ENCODE measurements at places on chromosomes 6 and 20. TPM values are rescaled to one million over a fixed set of nuclear protein-coding genes. Genes with fewer than 3 reads are reported as not detected.
A peak's percentile ranks its signal among the peaks of the same experiment; 100 is the strongest.

ENPP4 gene
- total RNA-seq = 2.9 TPM

OR12D1 gene
- not detected for total RNA-seq

OR2H1 gene
- total RNA-seq = not detected

SLC2A10 gene
- total RNA-seq = 9.9 TPM

TCF21 gene
- not detected for total RNA-seq

OOEP gene
- not detected for total RNA-seq

DNA sequence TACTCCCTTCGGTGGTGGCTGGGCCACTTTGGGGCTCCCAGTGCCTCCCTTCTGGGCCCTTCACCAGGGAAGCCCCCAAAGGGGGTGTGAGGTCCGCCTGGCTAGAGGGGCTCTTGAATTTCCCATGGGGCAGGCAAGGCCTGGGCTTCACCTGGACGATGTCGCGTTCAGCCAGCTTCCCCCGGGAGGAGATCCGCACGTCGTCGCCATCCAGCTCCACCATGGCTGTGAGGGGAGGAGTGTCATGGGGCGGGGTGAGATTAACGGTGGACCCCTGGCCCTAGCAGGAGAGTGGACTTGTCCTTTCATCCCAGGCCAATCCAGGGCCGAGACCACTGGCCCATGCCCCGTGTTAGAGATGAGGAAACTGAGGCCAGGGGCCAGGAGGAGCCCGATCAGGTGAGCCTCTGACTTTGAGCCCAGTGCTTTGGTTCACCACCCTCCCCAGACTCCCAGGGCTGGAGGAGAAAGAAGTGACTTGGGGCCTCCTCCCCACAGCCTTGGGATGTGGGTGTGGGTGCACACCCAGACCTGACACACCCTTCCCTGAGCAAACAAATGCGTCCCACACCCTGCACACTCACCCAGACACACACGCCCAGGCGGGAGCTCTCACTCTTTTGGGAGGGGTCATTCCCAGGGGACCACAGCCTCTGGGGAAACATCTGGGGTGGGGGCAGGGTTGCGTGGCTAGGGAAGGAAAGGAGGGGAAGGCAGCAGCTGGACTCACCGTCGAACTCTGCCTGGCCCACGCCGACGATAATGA is 46.1 kb downstream of the RAB44 start:
- DNase-seq = no peak

- no peak for DNase-seq
These were observed 15.7 kb upstream of the PARD6B start for GRCh38 chr20:50715694-50716093.

DNA sequence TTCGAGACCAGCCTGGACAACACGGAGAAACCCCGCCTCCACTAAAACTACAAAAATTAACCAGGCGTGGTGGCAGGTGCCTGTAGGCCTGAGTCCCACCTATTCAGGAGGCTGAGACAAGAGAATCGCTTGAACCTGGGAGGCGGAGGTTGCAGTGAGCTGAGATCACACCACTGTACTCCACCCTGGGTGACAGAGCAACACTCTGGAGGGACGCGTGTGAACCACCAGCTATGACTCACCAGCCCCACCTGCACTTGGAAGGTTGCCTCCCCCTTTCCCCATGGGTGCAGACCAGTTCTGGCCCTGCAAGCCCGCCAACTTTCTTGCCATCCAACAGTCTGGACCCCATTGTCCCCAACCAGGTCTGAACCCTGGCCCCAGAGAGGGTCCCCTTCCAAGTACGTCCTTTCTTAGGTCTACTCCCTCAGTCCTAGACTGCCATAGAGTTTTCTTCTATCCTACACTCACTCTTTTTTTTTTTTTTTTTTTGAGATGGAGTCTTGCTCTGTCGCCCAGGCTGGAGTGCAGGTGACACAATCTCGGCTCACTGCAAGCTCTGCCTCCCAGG is 29.2 kb downstream of the ATP9A start:
- DNase-seq = no peak

GRCh38 chr6:111464184-111464583 is 18.8 kb downstream of the REV3L start:
- no peak for DNase-seq

DNA sequence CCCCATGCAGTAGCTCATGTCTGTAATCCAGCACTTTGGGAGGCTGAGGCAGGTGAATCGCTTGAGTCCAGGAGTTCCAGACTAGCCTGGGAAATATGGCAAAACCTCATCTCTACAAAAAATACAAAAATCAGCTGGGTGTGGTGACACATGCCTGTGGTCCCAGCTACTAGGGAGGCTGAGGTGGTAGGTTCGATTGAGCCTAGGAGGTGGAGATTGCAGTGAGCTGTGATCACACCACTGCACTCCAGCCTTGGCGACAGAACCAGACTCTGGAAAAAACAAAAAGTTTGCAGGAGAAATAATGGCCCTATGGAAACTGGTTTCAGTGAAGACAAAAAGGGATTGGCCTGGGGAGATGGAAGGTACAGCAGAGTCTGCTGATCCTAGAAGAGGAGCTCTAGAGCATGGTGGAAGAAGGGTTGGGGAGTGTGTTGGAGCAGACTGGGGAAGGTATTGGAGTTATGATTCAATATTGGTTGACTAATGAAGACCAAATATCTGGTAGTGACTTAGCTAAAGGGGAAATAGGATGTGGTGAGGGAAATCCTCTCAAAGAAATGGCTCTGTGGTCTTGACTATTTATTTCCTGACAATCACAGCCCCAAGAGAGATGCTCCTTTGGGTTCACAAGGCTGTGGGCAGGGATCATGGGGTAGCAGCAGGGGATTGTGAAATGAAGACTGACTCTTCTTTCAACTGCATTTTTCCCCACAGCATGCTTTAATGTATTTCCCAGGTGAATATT is 281.9 kb downstream of the UTRN start:
- no peak for DNase-seq

RIPPLY2 gene
- 0.90 TPM for total RNA-seq

C6orf15 gene
- total RNA-seq = not detected

DNA sequence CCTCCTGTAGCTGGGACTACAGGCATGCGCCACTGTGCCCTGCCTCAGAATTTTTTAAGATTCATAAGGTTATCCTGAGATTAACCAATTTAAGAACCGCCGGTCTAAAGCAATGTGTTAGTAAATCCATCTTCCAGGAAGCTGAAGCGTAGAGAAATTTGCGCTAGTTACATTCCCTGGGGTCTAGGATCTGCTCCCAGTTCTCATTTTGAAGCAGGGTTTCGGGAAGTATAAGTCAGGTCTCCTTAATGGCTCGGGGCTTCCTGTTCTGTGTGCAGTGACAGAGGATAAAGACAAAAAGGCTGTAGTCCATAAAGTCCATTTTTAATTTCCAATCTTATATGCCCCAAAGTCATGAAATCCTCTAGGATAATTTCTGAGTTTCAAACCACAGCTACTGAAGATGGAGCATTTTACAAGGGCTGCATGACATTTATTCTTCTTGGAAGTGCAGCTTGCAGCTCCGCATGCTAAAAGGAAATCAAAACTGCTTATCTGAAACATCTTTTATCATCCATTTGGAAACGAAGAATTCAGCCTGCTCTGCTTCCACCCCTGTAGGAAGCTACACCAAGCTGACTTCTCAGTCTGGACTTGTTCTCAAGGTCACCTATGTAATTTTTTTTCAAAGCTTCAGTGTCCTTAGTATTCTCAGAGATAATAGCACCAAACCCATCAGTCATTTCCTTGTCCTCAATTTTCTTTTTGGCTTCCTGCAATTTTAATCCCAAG is 326.1 kb downstream of the PRL start:
- no peak for DNase-seq

DNA sequence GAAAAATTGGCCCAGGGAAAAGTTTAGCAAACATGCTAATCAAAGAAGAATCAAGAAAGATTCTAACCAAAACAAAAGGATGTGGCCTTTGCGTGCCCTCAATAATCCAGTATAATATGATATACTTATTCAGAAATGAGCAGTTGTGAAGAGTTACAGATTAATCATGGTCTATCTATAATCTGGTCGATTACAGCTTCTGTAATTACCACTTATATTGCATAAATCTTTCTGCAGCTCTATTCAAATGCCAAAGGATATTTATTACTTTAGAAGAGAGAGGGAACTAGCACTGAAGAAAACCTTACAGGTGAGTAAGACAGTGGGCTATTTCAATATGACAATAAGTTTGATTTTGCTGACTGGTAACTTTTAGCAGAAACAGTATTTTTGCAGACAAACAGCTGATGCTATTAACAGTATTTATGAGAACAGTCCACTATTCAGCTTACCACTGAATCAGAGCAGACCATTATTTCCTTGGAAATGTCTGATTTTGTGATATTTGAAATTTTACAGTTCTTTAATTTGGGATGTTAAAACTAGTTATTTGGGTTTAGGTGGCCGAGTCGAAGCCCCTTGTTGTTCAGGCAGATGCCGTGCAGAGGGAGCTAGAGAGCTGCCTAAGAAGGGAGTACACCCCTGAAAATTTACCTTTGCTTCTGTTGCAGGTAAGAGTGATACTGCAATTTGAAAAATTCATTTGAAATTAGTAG is 92.2 kb downstream of the CEP57L1 start:
- peak; percentile 40 for DNase-seq

DNA sequence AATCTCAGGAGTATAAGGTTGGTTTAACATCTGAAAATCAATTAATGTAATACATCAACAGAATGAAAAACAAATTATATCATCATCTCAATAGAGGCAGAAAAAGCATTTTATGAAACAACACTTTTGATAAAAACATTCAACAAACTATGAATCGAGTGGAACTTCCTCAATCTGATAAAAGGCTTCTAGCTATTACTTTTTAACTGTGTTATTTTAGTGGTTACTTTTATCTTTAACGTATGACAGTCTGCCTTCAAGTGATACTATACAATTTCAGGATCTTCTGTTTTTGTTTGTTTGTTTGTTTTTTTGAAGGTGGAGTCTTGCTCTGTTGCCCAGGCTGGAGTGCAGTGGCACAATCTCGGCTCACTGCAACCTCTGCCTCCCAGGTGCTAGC is 73.7 kb downstream of the ZFAND3 start:
- no peak for DNase-seq

GRCh38 chr6:142855893-142856623 is 88.9 kb downstream of the HIVEP2 start:
- no peak for DNase-seq

DNA sequence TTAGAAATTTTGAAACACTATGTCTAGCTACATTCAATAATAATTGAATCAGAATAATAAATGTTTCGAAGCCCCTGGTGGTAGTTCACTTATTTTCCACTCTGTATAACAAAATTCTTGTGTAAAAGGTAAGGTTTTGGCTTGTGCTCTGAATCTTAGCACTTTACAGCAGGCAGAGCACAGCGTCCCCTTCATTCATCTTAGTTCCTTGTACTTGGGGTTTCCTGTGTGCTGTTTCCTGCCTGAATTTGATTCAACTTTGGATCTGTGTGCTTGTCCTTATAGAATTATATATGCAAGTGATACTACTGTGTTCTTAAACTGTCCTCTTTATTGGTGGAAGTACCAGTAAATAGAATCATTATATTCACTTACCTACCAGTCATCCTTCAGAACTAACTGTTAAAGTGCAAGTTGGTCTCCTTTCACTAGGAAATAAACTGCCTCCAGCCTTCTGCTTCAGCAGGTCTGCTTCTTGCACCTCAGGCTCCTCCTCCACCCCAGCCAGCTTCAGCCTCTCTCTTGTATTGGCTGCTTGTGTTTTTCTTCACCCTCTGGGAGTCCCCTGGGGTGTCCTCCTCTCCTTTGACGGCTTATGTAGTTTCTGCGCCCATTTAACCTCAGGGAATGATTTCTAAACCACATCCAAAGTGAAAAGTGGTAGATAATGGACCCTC is 28.8 kb upstream of the TULP4 start:
- DNase-seq = peak; percentile 60

FABP7 gene
- total RNA-seq = 3.9 TPM

- DNase-seq = no peak
These were observed 488.7 kb upstream of the NRSN1 start for GRCh38 chr6:23637296-23637695.

PLCB1 gene
- 11.1 TPM for total RNA-seq

- no peak for DNase-seq
These were observed 504.4 kb downstream of the TFAP2B start for GRCh38 chr6:51323056-51323455.

DNA sequence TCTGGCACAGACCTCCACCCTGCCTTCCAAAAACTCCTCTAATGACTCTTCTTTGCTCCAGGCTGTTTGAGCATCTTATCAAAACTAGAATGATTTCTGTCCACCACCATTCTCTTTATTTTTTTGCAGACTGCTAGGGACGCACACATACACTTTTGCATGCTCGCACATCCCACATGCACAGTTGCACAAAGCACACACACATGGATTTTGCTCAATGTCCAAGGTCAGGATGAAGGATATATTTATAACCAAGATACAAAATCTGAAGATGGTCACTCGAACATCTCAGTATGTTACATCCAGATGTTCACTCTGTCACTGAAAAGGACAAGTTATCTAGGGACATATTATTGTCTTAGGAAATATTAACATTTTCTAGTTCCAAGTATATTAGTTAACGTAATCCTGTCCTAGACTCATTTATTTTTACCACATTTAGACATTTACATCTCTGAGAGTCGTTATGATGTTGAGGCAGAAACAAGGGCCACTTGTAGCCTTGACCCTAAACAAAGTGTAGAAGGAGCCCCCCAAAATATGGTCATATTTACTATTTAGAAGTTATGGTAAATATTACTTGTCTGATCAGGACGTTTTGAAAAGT is 3.4 kb upstream of the SIM1 start:
- no peak for DNase-seq

- DNase-seq = peak; percentile 41
These were observed 501.0 kb upstream of the MAP3K7 start for GRCh38 chr6:91087908-91088307.

CLIC1 gene
- total RNA-seq = 265 TPM

PTCRA gene
- not detected for total RNA-seq

- DNase-seq = no peak
These were observed 97.1 kb upstream of the FLRT3 start for GRCh38 chr20:14434384-14435136.

DNA sequence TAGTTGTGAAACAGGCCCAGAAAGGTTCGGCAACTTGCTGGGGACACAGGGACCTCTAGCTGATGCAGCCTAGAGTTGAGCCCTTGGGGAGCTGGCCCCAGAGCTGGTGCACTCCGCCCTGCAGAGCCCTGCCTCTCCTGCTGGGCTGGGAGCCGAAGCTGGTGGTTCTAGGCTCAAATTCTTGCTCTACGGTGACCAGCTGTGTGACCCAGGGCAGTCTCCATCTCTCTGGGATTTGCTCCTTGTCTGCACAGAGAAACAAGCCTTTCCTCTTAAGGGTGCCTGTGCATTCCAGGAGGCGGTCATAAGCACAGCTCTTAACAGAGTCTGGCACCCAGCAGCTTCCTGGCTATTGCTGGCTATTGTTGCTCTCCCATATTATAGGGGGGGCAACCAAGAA is 47.4 kb downstream of the RBM38 start:
- no peak for DNase-seq

GRCh38 chr20:33082546-33082945 is 3.1 kb downstream of the BPIFB4 start:
- DNase-seq = no peak

CCN5 gene
- total RNA-seq = not detected

GRCh38 chr20:58470336-58471192 is 44.6 kb downstream of the APCDD1L start:
- DNase-seq = no peak

- DNase-seq = no peak
These were observed 186.3 kb downstream of the EDN1 start for GRCh38 chr6:12476484-12476883.
